ENCODE measurements at places on chromosomes 16 and 17. TPM values are rescaled to one million over a fixed set of nuclear protein-coding genes. Genes with fewer than 3 reads are reported as not detected.

DNA sequence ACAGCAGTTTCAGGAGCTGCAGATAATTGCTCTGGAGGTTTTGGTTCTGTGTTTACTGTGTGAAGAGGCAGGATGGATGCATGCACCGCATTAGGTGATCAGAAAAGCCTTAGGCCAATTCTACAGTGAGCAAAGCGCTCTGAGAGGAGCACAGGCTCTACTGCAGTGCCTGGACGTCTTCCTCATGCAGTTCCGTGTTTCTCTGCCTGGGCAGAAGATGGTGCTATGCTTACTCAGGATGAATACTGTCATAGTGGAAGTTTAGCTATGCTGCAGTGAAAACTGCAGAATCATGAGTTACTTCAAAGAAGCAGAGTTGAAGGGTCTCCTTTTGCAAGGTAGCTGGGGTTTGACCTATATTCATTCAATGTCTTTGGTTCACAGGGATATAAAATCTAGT lies 1012.4 kb downstream of the KCNJ18 start:
- H3K4me3 ChIP-seq = no peak overlapping the region
- no peaks in the 10 kb centered on the region for H3K27me3 ChIP-seq
- DNase-seq = no peak
- no peaks in the 10 kb centered on the region for H3K4me1 ChIP-seq
- H3K27ac ChIP-seq = no peak overlapping the region
- H3K36me3 ChIP-seq = no peaks in the 10 kb centered on the region

GPR142 gene
- 0.59 TPM for total RNA-seq

SIAH1 gene
- 26.1 TPM for total RNA-seq

DNA sequence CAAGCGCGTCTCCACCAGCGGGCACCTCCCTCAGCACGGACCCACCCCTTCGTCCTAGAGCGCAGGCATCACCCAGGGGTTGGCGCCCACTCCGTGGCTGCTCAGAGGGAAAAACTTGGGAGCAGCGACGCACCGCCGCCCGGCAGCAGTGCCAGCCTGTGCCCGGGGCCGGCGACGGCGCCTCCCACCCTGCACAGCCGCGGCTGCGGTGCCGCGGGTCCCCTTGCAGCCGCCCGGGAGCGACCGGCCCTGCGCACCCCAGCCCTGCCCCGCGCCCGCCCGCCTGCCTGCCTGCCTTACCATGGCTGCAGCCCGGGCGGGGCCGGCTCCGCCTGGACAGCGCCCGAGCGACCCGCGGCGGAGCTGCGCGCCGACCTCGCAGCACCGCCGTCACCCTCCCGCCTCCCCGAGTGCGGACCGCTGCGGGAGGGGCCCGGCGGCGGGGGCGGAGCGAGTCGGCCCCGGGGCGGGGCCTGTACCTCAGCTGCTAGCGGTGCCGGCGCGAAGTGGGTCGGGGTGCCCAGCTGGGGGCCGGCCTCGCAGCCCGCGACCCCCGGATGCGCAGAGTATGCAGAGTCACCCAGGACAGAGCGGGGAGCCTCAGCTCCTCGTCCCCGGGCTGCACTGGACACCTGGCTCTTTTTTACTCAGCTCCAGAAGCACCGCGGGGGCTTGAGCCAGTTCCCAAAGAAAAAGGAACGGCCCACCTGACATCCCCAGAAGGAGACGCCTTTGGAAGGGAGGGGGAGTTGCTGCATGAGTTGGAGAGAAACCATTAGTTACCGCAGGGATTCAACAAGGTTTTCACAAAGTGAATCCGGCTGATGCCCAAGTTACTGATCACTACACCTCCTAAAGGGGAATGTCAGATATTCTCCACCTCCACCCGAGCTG lies 17.5 kb upstream of the MTMR4 start:
- peak overlapping the region; percentile 67 for H3K4me3 ChIP-seq
- H3K4me1 ChIP-seq = no peaks in the 10 kb centered on the region
- no peak for DNase-seq
- H3K27me3 ChIP-seq = peaks cover 4% of the 10 kb centered on the region
- peak overlapping the region; percentile 81 for H3K27ac ChIP-seq

DNA sequence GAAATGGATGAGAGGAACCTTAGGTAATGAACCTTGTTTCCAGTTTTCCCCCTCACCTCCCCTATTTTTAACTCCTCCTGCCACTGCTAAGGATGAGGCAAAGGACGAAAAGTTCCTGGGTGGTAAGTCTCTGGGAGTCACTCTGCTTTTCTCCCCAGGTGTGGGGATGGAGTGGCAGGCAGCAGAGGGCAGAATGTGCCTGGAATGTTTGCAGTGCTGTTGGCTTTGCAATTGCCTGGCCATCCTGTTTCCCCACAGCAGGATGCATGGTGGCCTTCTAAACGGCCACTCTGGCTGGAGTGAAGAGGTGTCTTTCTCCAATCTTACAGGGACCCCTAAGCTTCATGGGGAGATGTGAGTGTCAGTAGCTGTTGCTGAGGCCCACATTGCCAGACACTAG lies 432.5 kb upstream of the ZFHX3 start:
- no peak overlapping the region for H3K27ac ChIP-seq
- H3K27me3 ChIP-seq = no peaks in the 10 kb centered on the region
- H3K4me3 ChIP-seq = no peak overlapping the region
- H3K36me3 ChIP-seq = no peaks in the 10 kb centered on the region
